Left hindlimb (tissue), 1 donor: ENCODE measurements at places on chromosomes 4 and X.

DNA sequence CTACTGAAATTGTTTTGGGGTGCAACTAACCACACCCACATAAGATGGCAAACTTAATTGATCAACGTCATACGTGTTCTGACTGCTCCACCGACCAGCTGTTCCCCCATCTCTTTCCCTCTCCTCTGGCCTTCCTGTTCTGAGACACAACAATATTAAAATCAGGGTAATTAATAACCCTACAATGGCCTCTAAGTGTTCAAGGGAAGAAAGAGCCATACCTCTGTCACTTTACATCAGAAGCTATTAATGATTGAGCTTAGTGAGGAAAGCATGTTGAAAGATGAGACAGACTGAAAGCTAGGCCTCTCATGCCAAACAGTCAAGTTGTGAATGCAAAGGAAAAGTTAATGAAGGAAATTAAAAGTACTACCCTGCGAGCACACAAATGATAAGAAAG lies 173.9 kb upstream of the FTHL17 start:
- DNase-seq: no peak

DNA sequence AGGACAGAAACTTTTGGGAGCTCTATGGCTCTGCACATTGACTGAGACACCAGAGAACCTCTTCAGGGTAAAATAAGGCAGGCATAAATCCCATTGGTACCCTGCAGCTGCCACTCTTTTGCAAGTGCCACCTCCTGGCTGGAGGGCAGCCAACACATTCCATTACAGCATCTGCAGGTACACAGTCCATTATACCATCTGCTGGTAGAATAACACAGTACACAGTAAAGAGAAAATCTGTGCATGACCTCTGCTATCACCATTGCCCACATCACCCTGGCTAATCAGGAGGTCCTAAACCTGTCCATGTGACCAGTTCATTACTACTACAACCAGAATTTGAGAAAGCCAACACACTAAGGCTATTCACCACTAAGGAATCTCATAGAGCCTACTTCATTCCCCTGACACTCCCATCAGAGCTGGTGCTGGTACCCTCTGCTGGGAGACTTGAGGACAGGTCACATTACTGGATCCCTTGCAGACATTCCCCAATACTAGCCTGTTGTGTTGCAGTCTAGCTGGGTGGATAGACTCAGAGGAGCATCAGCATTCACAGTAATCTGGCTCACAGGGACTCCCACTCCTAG lies 176.2 kb upstream of the TACR3 start:
- no peak for DNase-seq

DNA sequence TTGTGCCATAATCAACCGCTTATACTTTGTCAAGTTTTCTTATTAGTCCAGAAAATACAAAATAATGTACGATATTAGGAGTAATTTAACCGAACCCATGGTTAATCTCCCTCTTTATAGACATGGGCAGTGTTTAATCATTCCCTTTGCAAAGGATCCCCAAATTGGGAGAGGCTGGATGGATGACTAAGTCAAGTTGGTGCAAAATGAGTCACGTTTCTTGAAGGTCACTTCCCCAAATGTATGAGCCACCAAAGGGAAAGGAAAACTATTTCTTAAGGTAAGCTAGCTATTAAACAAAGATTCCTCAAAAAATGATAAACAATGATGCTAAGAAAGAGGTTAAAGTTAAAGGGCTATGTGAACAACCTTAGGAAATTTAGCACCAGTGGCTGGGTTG lies 17.5 kb downstream of the MAML3 start:
- no peak for DNase-seq

DNA sequence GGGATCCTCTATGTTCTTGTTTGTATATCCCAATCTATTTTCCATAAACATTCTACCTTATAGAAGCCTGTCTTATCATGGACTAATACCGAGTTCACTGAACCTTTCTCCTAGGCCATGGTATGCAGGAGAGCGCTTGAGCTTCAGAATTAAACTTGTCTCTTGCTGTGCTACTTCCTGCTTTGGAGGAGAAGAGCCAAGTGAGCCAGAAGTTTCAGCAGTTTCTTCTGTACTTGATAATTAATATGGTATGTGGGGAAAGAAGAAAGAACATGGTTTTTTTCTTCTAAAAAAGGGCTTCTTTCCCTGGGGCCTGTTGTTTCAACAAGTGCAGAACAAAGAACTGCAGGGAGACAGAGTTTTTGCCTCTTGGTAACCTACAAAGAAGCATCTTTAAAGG lies 172.8 kb downstream of the ATG4A start:
- no peak for DNase-seq

- DNase-seq: no peak
Observed at GRCh38 chr4:42596918-42597317, 60.0 kb downstream of the ATP8A1 start.

- no peak for DNase-seq
Observed at GRCh38 chr4:166222271-166222670, 349.2 kb downstream of the TLL1 start.

- no peak for DNase-seq
Observed at GRCh38 chr4:186887291-186887700, 163.6 kb upstream of the FAT1 start.

DNA sequence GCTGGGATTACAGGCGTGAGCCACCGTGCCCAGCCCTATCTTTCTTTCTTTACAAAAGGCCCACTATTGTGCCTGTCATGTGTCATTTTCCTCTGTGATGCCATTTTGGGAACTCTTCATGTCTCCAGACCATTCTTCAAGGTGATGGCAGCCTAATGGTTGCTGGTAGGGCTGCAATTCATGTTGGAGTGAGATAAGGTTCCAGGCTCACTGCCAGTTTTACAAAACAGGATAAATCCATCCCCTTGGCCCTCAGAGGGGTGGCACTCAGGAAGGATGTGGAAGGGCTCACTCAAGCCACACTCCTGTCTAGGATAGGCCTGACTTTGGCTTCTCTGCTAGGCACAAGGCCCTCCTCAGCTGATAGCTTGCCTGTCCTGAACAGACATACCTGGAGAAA lies 3.8 kb downstream of the TCEAL9 start:
- no peak for DNase-seq

DNA sequence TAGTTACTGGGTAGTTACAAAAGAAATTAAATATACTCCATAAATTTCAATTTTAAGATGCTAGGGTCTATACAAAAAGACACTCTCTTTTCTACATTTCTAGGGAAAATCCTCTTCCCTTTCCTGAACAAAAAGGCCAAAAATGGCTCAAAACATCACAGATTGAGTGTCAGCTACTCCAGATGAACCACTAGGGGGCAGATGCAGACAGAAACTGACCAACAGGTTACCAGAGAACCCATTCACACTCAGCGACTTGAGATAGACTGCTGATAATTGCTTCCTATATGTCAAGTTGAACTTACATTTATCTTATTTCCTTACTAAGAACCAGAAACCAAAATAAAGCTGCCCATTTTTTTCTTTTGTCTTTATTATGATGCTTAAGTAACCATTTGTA lies 83.4 kb upstream of the MID1IP1 start:
- DNase-seq: no peak

DNA sequence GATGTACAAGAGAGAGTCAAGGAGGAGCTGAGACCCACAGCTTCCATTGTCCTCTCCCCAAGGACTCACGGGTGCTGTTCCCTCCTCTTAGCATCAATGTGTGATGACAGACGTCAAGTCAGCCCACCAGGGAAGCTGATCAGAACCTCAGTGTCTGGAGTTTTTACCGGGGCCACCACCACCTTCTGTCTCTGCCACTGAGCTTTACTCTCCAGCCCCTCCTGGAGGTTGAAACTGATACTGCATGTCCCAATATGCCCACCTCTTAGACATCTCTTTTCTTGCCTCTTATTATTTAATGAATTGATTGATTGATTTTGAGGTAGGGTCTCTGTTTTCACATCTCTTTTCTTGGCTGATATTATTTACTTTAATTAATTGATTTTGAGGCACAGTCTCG lies 10.3 kb upstream of the AKAP17A start:
- no peak for DNase-seq

GRCh38 chrX:4572691-4573090 lies 859.2 kb upstream of the PRKX start:
- DNase-seq: no peak

DNA sequence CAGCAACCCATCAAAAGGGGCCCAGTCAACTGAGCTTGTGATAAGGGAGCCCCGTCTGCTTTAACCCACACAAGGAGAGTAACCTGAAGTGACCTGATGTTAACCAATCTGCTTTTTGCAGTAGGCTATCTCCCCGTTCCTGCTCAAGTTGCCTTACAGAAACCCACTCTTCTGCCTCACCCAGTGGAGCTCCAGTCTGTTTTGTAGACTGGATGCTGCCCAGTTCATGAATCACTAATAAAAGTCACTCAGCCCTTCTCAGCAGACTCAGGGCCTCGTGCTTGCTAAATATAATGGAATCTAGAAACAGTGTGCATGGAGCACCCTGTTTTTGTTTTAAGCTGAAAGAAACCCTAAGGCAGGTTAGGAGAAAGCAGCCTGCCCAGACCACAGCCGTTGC lies 312.3 kb downstream of the FBXW7 start:
- DNase-seq: no peak

GRCh38 chrX:49177338-49177833 lies 5.7 kb downstream of the PLP2 start:
- DNase-seq: no peak

- DNase-seq: no peak
Observed at GRCh38 chrX:114800719-114801118, 216.7 kb downstream of the IL13RA2 start.

DNA sequence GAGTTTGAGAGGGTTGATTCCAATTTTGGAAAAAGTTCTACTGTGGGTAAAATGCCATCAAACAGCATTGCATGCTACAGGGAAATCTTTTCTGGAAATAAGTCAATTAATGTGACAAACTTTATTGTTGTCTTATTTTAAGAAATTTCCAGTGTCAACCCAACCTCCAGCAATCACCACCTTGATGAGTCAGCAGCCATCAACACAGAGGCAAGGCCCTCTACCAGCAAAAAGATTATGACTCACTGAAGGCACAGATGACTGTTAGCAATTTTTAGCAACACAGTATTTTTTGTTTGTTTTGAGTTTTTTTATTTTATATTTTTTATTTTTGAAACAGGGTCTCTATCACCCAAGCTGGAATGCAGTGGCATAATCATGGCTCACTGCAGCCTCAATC lies 165.4 kb upstream of the C1QTNF7 start:
- DNase-seq: no peak

DNA sequence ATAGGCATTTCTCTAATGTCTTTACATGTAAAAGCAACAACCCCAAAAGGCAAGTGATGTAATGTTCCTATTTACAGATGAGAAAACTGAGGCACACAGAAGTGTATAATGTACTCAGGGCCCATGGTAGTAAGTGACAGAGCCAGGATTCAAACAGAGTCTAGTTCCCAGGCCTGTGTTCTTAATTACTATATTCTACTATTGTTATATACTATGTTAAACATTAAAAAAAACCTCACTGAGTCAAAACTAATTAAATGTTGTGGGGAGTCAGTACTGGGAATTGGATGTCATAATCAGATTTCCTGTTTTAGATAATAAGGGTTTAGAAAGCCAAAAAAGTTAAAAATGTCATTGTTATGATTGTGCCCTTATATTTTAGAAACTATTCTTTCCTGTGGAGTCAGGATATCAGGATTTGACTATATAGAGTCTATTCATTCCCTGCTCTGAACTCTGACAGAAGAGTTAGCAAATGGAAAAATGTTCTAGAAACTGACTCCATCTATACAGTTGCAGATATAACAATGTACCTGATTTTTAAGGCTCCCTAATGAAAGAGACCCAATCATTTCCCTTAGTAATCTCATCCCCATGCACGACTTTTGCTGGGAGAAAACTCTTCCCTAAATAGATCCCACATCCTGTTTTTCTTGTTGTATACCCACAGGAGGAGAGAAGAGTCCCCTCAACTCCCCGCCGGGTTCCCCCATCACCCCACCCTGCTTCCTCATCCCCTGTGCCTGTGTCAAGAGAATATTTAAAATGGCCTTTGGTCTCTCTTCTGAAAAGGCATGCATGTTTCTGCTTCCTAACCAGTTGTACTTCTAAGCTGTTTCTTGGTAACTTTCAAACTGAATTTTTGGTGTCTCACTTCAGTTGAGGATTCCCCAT lies 69.7 kb downstream of the REELD1 start:
- DNase-seq: no peak

- DNase-seq: no peak
Observed at GRCh38 chrX:30812326-30812725, 76.7 kb downstream of the TAB3 start.

DNA sequence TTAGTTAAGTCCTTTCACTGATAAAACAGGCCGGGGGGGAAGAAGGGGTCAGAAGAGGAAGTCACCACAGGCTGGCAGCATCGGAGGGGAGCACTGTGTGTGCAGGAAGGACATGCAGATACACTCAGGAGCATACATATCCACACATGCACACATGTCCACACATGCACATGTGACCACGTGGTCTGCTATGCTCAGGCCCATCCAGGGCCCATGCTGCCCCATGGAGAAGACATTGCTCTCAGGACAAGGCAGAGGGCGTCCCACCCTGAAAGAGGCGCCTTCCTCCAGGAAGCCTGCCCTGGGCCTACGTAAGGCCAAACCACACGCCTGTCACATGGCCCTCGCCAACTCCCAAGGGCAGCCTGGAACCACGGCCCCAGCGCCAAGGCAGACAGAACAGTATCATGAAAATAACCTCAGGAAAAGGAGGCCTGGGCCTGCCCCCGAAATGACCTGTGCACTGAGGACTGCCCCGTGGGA lies 15.8 kb downstream of the WDR1 start:
- DNase-seq: no peak

GRCh38 chrX:77167993-77168392 lies 279.2 kb upstream of the FGF16 start:
- DNase-seq: no peak

DNA sequence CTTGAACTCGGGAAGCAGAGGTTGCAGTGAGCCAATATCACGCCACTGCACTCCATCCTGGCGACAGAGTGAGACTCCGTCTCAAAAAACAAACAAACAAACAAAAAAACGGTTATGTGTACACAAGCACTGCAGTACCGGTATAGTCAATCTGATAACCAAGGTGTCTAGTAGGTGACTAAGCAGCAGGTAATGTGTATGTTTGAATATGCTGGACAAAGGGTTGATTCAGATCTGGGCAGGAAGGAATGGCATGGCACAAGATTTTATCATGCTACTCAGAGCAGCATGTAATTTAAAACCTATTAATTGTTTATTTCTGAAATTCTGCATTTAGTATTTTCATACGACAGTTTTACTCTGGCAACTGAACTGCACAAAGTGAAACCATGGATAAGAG lies 41.7 kb downstream of the MAGEC1 start:
- DNase-seq: no peak

GRCh38 chrX:30065226-30065625 lies 150.1 kb upstream of the MAGEB2 start:
- no peak for DNase-seq
